Activated T-cell treated with anti-CD3 and anti-CD28 coated beads for 4 hours (primary cell): ENCODE measurements at places on chromosomes 11 and 22.

DNA sequence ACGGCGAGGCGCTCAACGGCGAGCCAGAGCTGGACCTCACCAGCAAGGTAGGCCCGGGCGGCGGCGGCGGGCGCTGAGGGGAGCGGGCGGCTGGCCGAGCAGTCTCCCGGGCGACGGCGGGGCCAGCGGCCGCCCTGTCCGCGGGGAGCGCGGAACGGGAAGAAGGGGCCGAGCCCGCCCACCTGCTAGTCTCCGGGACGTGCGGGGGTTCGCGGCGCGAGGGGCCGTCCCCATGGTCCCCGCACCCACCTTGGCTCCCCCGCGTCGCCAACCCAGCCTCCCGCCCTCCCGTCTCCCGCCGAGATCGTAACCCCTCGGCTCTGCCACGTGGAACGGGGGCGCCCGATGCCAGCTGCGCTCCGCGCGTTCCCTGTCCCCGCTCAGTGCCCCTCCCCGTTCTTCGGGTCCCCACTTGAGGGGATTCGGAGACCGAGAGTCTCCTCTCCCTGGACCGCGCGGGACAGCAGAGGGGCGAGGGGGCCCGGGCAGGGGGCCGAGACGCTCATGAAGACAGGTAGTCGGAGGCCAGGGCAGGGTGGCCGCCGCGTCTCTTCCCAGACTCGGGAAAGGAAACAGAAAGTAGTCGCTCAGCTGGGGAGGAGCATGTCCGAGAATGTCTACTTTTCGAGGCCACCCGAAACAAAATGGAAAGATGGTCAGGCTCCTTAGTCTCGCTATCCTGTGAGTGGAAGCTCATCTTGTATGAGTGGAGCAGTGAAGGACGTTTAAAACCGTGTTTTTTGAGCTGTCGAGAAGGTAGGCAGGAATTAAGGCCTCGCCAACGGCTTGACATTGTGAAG lies 557 bp downstream of the GTPBP1 start:
- peak; percentile 30 for DNase-seq

GRCh38 chr11:35622070-35622469 lies 3.8 kb downstream of the FJX1 start:
- no peak for DNase-seq

DNA sequence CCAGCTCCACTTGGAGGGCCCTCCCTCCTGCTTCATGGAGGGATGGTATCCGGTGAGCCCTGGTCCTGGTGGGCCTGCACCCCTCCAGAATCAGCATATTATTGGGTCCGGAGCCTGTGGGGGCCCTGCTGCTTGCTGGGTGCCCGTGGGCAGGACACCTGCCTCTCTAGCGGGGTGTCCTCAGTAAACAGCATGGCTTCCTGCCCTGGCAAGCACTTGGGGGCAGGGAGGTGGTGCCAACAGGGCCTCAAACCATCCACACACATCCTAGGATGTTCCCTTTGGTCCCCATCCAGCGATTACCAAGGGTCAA lies 108.3 kb downstream of the CTTN start:
- no peak for DNase-seq

- no peak for DNase-seq
Measured at GRCh38 chr11:78428266-78428636, 10.6 kb upstream of the GAB2 start.

DNA sequence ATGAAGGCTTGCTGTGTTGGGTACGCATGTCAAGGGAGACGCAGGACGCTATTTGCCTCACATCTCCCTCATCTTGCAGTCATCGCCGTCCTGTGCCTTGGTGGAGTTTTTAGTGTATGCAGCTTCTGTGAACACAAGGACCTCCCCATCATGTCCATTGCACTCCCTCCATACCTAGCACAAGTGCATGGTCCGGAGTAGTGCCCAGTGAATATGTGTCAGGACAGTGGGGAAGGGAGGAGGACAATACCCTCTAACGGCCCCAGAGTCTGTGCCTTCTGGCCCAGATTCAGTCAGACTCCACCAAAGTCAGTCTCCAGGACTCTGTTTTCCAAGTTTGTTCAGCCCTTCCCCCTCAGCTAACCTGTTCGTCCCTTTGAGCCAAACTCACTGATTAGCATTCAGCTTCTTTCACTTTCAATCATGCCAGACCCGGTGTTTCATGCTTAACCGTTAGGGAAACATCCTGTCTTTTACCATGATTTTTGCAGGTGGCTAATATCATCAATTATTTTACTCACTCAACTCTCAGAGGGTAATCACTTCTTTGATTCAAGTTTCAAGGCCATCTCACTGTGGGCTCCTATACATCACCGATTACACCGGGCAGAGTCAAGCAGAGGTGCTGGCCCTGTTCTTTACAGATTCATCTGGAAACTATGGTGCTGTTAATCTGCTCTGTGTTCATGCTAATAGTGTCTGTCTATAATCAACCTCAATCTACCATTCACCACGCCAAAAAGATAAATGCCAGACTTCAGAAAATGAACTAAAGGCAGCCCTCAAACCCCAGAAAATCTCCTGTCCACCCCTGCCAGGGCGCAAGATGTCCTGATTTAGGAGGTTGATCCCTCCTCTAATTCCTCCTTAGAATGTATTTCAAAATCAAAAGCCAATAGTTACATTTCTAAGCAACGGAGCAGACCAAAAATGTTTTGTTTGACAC lies 156.5 kb downstream of the RRAS2 start:
- no peak for DNase-seq

DNA sequence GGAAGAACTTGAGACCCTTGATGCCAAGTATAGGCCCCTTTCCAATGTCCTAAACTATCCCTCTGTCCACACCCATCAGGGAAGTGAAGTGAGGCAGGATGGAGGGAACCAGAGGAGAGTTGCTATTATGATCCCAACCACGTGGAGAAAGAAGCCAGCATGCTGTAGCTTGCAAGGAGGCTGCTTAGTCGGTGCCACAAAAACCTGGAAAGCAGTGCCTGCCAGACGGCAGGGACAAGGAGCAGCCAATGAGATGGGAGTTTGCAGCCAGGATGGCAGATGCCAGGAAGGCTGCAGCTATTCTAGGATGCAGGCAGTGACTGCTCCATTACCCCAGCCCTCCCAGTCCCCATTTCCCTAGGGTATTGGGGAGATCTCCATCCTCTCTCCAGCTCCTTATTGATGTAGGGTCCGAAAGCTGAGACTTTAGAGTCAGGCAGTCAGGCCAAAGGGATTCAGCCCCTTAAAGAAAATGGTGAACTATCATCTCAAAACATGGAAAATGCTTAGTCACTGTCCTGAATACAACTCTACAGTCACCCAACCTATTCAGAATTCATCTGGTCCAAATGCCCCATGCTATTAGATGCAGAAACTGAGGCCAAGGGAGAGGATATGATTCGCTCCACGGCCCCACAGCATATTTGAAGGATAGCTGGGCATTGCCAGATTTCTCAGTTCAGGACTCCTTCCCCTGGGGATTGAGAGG lies 18.4 kb upstream of the LRRC55 start:
- DNase-seq = no peak

GRCh38 chr22:28254396-28254795 lies 335.3 kb upstream of the PITPNB start:
- no peak for DNase-seq

- no peak for DNase-seq
Measured at GRCh38 chr11:118202599-118203422, 22.0 kb downstream of the JAML start.

GRCh38 chr11:23866641-23867040 lies 630.2 kb upstream of the LUZP2 start:
- no peak for DNase-seq

GRCh38 chr11:125842321-125842948 lies 9.3 kb downstream of the PATE4 start:
- DNase-seq = no peak

- no peak for DNase-seq
Measured at GRCh38 chr22:26768952-26769351, 111.6 kb downstream of the MIAT start.

GRCh38 chr22:35589071-35589755 lies 27.9 kb downstream of the MB start:
- DNase-seq = no peak

- no peak for DNase-seq
Measured at GRCh38 chr11:134973801-134974200, 561.8 kb upstream of the B3GAT1 start.

DNA sequence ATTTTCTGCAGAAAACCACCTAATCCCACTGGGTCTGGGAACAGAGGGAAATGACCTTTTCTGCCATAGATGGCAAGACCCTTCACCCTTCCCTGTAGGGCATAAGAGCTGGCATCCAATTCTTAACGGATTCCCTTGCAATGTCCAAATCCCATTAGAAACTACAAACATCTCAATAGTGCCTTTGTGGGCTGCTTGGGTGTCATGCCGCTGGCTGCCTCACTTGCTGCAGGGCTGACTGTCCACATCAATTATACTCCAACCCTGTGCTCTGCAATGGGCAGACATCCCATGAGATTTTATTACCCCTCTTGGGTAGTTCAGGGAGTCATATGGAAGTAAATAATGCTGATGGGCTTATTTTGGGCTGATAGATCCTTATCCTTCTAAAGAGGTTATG lies 7.3 kb downstream of the GRAP2 start:
- DNase-seq = no peak

DNA sequence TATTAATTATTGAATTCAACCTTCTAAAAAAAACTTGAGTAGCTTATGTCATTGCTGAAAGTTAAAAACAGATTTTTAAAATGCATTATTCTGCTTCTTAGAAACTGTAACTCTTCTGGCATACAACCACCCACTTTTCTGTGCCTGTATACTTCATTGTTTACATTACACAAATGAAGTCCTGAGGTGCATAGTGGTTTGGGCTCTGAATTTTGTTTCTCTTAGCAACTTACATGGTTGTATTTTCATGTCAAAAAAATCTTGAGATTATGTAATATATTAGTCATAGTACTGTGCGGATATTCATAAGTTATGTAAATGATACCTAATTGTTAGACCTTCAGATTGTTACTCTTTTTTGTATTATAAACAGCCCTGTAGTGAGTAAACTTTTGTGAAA lies 12.2 kb downstream of the SC5D start:
- DNase-seq = no peak

GRCh38 chr11:121625777-121626506 lies 173.2 kb upstream of the SORL1-AS1 start:
- no peak for DNase-seq

GRCh38 chr11:41121600-41121999 lies 337.9 kb downstream of the LRRC4C start:
- DNase-seq = no peak

- no peak for DNase-seq
Measured at GRCh38 chr11:74168838-74169237, 2.0 kb downstream of the C2CD3 start.

DNA sequence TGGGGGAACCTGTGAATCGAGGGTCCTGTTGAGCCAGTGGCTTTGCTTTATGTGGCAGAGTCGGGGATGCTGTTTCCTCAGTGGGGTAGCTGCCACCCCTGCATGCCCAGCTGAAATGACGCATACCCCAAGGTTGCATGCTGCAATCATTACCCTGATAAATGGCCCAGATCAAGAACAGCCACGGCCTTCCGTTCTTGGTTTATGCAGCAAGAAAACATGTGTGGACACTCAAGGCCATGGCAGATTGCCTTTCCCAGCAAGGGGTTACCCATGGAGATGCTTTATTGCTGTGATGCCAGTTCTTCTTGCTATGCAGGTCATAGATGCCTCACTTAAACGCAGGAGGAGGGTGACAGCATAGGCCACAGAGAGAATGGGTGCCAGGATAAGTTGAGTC lies 14.3 kb upstream of the SREBF2 start:
- no peak for DNase-seq

- DNase-seq = no peak
Measured at GRCh38 chr11:75667255-75667830, 1.5 kb downstream of the MAP6 start.

DNA sequence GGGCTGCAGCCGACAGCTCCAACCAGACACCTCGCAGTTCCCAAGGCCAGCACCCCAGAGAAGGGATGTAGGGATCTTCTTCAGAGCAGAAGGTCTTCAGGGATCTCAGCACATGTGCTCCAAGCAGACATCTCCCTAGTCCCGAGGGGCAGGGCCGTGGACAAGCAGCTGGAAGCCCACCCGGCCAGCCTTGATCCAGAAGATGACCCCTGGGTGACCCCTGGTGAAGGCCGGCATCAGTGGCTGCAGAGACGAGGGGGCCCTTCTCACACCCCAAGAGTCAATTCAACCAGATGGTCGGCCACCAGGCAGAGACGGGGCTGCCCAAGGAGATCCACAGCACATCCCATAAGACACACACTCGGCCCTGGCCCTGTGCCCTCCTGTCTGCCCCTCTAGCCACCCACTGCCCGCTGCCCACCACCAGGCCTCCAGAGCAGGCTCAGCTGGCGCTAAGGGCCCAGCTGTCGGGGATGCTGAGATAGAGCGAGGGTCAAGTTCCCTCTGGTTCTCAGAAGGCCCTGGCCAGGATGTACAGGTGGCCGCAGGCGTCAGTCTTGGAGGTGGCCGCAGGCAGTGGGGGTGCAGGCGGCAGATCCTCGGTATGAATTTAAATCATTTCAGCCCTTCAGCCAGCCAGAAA lies 168.3 kb downstream of the BRD1 start:
- DNase-seq = no peak

- DNase-seq = no peak
Measured at GRCh38 chr22:22180738-22181285, 63.8 kb upstream of the VPREB1 start.

DNA sequence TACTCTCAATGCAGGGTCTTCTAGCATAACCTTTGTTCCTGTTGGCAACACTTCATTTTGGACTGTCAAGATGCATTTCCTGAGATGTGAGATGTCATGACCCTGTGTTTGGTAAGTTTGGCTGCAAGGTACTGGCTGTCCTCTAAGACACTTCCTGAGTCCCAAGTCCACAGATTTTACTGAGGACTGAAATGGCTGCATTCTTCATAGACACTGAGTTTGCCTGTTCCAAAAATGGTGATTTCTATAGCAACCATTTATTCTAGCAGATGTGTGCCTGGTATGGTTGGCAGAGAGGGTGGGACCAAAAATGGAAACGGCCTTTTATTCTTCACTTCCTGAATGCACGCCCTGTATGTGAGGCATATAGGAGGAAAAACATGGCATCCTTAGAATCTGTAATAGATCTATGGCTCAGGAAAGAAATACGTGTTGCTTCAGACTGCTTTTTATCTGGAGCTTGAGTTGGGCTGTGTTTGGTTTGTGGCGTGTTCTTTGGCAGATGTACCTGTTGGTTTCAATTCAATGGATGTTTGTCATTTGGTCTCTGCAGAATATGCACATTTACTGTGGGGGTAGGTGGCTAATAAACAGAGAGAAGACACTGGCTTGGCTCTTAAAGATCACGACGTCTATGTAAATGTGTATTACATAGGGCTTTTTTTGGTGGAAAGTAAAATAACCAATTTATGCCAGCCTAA lies 62.4 kb downstream of the ZBTB16 start:
- DNase-seq = no peak
